Right lung (tissue), 10 donors: ENCODE measurements at places on chromosomes 12 and 14. TPM values are rescaled to one million over a fixed set of nuclear protein-coding genes. Genes with fewer than 3 reads are reported as not detected.

GRCh38 chr12:51005671-51006070 is 20.5 kb downstream of the SLC11A2 start:
- DNase-seq, result peak; percentile 32

DNA sequence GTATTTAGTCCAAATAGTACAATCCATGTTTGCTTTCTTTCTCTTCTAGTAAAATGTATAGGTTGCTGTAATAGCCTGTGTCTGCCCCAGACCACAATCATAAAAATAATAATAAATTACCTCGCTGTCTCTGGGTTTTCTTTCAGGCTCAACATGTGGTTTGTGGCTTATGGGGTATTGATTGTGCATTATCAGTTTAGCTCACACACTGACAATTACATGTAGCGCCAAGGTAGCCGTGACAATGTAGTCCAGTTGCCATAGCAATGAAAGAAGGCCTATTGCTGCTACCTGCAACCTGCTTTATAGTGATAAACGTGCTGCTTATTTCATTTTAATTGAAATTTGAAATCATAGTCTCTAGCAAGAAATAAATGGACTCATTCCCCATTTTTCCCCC is 1009.8 kb downstream of the NRXN3 start:
- DNase-seq, result no peak

- DNase-seq, result no peak
These were observed 72.3 kb downstream of the OTX2 start for GRCh38 chr14:56738020-56738419.

GRCh38 chr14:72606879-72607278 is 287.0 kb downstream of the DPF3 start:
- no peak for DNase-seq

- no peak for DNase-seq
These were observed 352.2 kb upstream of the FBXO33 start for GRCh38 chr14:39784461-39784860.

DNA sequence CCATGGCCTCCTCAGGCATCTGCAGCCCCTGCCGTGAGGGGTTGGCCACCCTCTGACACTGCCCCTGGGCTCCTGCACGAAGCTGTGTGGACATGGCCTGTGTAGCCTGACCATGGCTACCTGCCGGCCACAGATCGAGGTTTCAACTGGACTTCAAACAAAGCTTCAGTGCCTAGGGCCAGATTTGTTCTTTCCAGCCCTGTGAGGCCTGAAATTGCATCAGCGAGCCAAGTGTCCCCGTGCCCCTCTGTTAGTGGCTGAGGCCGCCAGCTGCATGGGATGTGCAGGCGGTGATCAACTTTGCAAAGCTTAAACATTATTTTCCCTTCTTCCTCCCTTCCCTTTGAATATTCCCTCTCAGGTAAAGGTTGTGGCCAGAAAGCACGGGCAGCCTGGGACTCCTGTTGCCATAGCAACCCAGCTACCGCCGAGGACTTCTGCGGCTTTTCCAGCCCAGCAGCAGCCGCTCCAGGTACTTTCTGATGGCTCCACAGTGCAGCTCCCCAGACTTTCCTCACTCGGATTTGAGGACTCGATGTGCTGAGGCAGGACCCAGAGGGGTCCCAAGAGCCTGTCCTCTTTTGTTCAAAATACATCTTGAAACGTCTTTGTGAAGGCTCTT is 35.8 kb downstream of the DDX51 start:
- DNase-seq, result no peak

DNA sequence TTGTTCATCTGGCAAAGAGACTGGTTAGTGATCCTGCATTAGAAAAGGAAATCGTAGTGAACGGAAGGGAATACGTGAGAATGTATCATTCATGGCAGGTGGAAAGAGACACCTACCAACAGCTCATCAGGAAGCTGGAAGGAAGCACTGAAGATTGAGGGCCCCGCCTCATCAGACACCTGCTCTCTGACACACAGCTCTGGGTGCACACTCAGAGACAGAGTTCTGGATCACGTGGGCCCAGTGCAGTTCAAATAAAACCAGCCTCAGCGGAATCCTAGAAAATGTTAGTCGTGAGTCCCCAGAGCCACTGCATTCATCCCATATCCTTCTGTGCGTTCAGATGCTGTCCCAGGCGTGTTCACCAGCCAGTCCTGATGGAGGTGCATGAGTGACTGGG is 129.7 kb downstream of the GLT1D1 start:
- no peak for DNase-seq

DNA sequence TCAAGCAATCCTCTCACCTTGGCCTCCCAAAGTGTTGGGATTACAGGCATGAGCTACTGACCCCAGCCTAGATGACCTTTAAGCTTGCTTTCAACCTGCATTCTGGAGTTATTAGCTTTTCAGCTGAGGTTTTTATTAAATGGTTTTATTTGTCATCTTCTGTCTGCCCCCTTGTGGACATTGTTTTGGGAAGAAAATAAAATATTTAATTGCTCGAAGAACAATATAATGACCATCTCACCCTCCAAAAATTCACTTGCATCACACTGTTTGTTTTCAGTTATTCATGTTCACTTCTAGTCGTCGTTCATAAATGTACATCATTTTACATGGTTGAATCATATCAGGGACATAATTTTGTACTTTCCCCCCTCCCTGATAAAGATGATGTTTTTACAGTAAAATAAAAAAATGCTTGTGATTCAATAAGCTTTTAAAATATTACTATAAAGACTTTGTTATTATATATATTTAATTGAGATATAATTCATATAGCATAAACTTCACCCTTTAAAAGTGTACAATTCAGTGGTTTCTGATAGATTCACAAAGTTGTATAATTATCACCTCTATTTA is 10.1 kb upstream of the SPATS2 start:
- DNase-seq, result no peak

DNA sequence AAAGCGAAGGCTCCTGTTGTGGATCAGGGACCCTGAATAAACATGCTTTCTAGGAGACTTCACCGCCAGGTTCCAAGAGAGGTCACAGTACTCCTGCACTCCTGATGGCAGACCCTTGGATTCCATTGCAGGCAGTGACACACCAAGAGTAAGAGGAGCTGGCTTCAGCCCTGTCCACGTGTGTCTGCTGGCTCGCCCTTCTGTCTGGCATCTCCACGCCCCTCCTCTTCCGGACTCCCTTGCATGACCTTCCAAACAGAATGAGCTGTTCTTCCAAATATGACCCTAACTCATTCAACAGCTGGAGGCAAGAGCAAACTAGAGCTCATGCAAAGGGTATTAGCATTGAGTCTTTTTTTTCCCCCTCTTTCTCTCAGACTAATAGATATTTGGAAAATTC is 233.0 kb upstream of the PLEKHG7 start:
- DNase-seq, result no peak

DNA sequence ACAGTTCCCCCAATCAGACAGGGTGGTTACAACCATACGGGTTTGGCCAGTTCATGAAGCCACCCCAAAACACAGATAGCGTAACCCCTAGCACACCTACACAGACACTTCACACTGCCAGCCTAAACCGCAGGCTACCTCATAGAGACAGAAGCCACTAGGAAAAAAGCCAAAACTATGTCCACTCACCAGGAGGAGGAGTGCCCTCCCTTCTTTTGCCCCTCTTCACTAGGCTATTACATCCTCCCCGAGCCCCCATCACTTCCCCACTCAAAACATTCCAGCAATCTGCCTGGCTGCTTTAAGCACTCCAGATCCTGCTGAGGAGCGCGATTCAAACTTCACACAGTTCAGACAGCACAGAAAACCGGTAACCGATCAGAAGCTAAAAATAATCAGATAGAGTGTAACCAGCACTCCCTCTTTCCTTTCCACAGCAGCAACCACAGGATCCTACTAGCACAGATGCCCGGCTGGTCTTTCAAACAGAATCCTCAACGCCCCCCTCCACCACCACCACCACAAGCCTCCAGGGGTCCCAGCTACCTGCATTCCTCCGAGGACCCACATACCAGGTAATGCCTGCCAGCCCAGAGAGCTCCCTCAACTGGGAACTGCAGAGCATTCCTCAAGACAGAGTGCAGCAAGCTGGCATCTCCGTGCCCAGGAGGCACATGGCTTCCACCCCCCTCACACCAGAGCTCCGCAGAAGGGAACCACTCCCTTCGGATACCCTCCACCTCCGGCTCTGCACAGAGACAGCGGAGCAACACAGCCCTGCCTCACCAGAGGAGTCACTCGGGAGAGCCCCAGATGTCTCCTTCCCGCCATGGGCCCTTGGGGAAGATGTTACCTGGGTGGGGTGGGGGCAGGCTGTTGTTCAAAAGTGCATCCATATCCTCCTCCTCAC is 1.5 kb downstream of the CHD4 start:
- DNase-seq, result no peak

GRCh38 chr12:113088037-113088436 is 31.5 kb downstream of the DTX1 start:
- no peak for DNase-seq

DNA sequence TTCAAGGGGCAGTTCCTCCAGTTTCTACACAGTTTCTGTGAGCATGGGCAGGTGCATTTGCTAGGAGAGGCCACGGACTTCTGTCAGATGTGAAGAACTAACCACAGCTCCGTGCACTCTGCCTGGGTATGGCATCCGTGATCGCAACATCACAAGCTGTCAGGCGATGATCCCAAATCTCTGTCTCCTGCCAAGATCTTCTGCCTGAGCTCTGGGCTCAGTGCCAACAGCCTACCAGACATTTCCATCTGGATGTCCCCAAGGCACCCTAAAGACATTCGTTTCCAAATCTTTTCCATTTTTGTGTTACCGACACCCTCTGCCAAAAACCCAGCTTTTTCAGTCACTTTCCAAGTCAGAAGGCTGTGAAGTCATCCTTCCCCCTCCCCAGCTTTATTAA is 292.1 kb downstream of the GLT1D1 start:
- DNase-seq, result no peak

GRCh38 chr12:123767613-123768012 is 5.5 kb downstream of the DNAH10 start:
- DNase-seq, result no peak

DNA sequence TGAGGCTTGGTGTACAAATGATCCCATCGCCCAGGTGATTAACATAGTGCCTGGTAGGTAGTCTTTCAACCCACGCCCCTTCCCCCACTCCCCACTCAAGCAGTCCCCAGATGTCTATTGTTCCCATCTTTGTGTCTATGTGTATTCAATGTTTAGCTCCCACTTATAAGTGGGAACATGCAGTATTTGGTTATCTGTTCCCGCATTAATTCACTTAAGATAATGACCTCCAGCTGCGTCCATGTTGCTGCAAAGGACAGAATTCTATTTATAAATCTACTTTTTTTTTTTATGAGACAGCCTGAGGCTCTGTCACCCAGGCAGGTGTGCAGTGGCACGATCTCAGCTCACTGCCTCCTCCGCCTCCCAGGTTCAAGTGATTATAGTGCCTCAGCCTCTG is 15.7 kb downstream of the SPX start:
- DNase-seq, result no peak

GRCh38 chr12:102879144-102879763 is 37.8 kb downstream of the PAH start:
- DNase-seq, result no peak

GRCh38 chr12:32895688-32896431 is 717 bp downstream of the PKP2 start:
- DNase-seq, result no peak

GRCh38 chr12:65977384-65977783 is 153.1 kb downstream of the HMGA2 start:
- no peak for DNase-seq

GRCh38 chr12:122350141-122350848 is 72.2 kb downstream of the CLIP1 start:
- no peak for DNase-seq

DNA sequence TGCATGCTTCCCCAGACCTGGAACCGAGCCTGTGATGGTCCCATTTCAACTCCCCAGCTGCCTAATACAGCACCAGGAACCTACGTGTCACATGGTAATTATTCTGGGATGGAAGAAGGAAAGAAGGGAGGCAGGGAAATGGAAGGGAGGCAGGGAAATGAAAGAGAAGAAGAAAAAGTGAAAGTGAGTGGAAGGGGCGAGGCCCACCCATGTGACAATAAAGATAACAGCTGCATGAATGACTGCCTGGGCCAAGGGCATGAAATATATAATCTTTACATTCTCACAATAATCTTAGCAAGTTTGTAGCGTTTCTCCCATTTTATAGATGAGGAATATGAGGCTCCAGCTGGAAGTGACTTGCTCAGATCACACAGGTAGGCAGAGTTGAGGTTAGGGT is 245.0 kb upstream of the PWP1 start:
- no peak for DNase-seq

DNA sequence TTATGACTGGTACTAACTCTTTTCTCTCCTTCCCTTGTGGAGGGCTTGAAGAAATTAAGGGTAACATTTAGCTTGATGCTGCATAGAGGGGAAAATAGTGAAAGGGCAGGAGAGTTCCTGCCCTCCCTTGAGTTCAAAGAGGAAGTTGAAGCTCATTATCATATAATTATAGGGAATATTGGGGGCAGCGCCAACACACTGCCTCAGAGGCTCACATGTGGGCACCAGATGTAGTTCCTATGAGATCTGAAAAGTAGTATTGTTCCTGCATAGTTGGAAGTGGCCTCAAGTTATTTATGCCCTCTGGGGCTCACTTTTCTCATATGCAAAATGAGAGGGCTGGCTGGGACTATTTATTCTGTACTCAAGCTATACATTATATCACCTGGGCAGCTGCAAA is 33.0 kb upstream of the FGF23 start:
- DNase-seq, result no peak

- DNase-seq, result no peak
These were observed 69.9 kb downstream of the DDX51 start for GRCh38 chr12:132074216-132074615.

GRCh38 chr12:100573292-100574186 is at the start of gene GAS2L3:
Gene GAS2L3 (plus strand): TSS chr12:100573684. CDS start chr12:100594905, 21,221 bp downstream.
- DNase-seq, result peak; percentile 90

- DNase-seq, result no peak
These were observed 782 bp upstream of the PIWIL1 start for GRCh38 chr12:130336723-130337487.

GRCh38 chr14:60357551-60358149 is 108.6 kb downstream of the PPM1A start:
- DNase-seq, result no peak

The SALL2 gene
- polyA plus RNA-seq, result 44.6 TPM

The COQ6 gene
- 31.8 TPM for polyA plus RNA-seq

The RASSF9 gene
- polyA plus RNA-seq, result 18.0 TPM

The ADAM20 gene
- 0.22 TPM for polyA plus RNA-seq

The LHX5 gene
- polyA plus RNA-seq, result not detected

The CREBL2 gene
- polyA plus RNA-seq, result 31.9 TPM

The AICDA gene
- polyA plus RNA-seq, result not detected

The IRAK3 gene
- 29.4 TPM for polyA plus RNA-seq

The LMNTD1 gene
- 1.9 TPM for polyA plus RNA-seq

The HOXC11 gene
- polyA plus RNA-seq, result not detected

The MOAP1 gene
- 29.9 TPM for polyA plus RNA-seq

The BTG1 gene
- 258 TPM for polyA plus RNA-seq

The SLCO1B1 gene
- polyA plus RNA-seq, result not detected

The GYS2 gene
- 0.14 TPM for polyA plus RNA-seq

The CCDC77 gene
- 28.4 TPM for polyA plus RNA-seq

The IL25 gene
- polyA plus RNA-seq, result not detected

The TAS2R8 gene
- not detected for polyA plus RNA-seq

The CLEC4A gene
- polyA plus RNA-seq, result 3.2 TPM

The GPX2 gene
- polyA plus RNA-seq, result 0.72 TPM
